ENCODE measurements at places on chromosomes 5 and 9. TPM values are rescaled to one million over a fixed set of nuclear protein-coding genes. Genes with fewer than 3 reads are reported as not detected.

The MYOT gene
- total RNA-seq: not detected

The IFNB1 gene
- not detected for total RNA-seq

The LECT2 gene
- total RNA-seq: not detected

The DEPDC1B gene
- total RNA-seq: 2.2 TPM

The CDC20B gene
- not detected for total RNA-seq

The ROPN1L gene
- total RNA-seq: 0.09 TPM

The GMCL2 gene
- total RNA-seq: not detected

The HMCN2 gene
- total RNA-seq: under 0.01 TPM

The DIPK1B gene
- 5.3 TPM for total RNA-seq

The NUTM2G gene
- not detected for total RNA-seq

The RASGRF2 gene
- 0.09 TPM for total RNA-seq

The IL9 gene
- total RNA-seq: not detected

The PGM5 gene
- 6.3 TPM for total RNA-seq

The FBXW5 gene
- 153 TPM for total RNA-seq

The SPRY4 gene
- 22.5 TPM for total RNA-seq

The VCP gene
- 219 TPM for total RNA-seq

The C9orf43 gene
- 0.35 TPM for total RNA-seq

The PCDHGB5 gene
- 23.3 TPM for total RNA-seq

The ZNG1F gene
- total RNA-seq: under 0.01 TPM

The RPS14 gene
- 4,446 TPM for total RNA-seq

The NREP gene
- 59.7 TPM for total RNA-seq

The SPATA6L gene
- total RNA-seq: 1.0 TPM

The MLANA gene
- total RNA-seq: not detected

The CTNNA1 gene
- total RNA-seq: 260 TPM

The PRRX2 gene
- total RNA-seq: 14.3 TPM

The IFNK gene
- total RNA-seq: not detected

The BTNL3 gene
- not detected for total RNA-seq

The IL7R gene
- total RNA-seq: 0.47 TPM

The RASEF gene
- total RNA-seq: not detected

The LCNL1 gene
- total RNA-seq: 2.2 TPM

The GABRA1 gene
- total RNA-seq: not detected

The TXNDC8 gene
- total RNA-seq: not detected

The FOXB2 gene
- not detected for total RNA-seq

The PRR16 gene
- 18.0 TPM for total RNA-seq

The RBM27 gene
- total RNA-seq: 9.6 TPM

The PTGDS gene
- total RNA-seq: 304 TPM

The CLIC3 gene
- total RNA-seq: 74.5 TPM

The N4BP3 gene
- total RNA-seq: under 0.01 TPM

The ZNF483 gene
- 1.0 TPM for total RNA-seq

The CDX1 gene
- 0.12 TPM for total RNA-seq

The FSTL4 gene
- not detected for total RNA-seq

The KCNN2 gene
- total RNA-seq: not detected

The NPR2 gene
- total RNA-seq: 13.5 TPM

The QRFP gene
- not detected for total RNA-seq

The SLC25A2 gene
- not detected for total RNA-seq

The TSC1 gene
- 22.0 TPM for total RNA-seq

The CAMK4 gene
- 1.1 TPM for total RNA-seq

The PCDHGB2 gene
- 0.77 TPM for total RNA-seq

The GFPT2 gene
- total RNA-seq: 41.0 TPM

The SLC36A2 gene
- not detected for total RNA-seq

The STING1 gene
- total RNA-seq: 127 TPM

The TAF11L8 gene
- total RNA-seq: not detected

The SPINK5 gene
- total RNA-seq: not detected

The ASTN2 gene
- 2.7 TPM for total RNA-seq

The ARHGEF39 gene
- total RNA-seq: 1.5 TPM

The SLC45A2 gene
- not detected for total RNA-seq
